ENCODE measurements at places on chromosomes 7 and 10.

- no peak for DNase-seq
These were observed 27.2 kb upstream of the NCAPG2 start for GRCh38 chr7:158731761-158732160.

DNA sequence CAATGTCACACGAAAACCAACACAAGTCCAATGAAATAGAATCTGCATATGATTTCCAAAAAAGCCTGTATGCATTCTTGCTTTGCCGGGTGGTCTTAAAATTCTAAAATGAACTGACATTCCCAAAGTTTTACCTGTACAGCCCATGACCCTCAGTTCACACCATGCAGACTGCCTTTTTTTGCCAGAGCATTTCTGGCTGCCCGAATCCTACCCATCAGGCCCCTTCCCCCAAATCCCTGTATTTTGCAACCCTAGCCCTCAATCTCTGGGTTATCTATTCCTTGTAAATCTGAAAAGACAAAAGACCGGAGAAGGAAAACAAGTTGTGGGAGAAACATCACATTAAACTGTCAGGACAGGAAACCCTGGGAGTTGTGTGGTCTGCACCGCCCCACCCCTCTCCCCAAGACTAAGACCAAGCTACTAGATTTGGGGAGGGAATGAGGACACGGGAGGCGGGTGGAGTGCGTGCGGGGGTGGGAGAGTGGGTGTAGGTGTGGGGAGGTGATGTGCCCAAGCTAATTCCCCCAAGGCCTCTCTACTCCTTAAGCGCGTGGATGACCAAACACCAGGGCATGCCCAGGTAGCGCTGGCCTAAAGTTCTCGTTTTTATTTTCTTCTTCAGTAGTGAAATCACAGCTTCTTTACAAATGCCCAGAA, 1.4 kb downstream of the JCAD start:
- DNase-seq = no peak

GRCh38 chr10:71868192-71868697, 17.2 kb upstream of the PSAP start:
- no peak for DNase-seq

- DNase-seq = no peak
These were observed 15.5 kb upstream of the MICALL2 start for GRCh38 chr7:1474736-1475135.
